Smooth muscle cell of the brain vasculature (primary cell): ENCODE measurements at places on chromosomes 3 and 15.

- no peak for DNase-seq
Observed at GRCh38 chr15:69089258-69089657, 71.2 kb upstream of the GLCE start.

DNA sequence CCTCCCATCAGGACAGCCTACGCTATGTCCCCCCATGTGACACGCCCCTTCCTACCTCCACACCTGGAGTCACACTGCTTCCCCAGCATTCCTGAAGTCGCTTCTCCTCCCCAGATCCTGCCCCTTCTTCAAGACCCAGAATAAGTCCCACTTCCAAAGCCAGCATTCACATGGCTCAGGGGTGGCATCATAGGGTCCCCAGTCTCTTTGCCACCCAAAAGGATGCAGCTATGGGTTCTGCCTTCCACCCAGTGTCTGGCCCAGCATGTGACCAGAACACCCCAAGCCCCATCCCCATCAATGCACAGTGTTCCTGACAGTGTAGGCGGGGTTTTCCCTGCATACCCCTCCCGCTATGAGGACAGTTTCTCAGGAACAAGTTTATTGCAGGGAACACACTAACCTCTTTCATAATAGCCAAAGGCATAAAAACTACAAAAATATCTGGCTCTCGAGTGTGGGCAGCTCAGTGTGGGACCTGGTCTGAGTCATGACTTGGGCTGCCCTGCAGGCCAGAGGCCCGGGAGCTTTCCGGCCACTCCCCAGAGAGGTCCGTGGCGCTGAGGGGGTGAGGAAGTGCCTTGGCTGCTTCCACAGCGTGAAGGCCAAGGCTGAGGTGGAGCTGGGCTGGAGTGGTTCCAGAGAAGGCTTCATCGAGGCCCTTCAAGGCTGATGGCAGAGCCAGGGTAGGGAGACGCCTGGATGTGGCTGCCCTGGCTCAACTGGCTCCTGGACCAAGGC lies 5.8 kb downstream of the ISLR start:
- DNase-seq = no peak

GRCh38 chr3:156661155-156661554 lies 13.2 kb upstream of the TIPARP start:
- no peak for DNase-seq

- DNase-seq = no peak
Observed at GRCh38 chr3:11593318-11594034, 50.2 kb downstream of the VGLL4 start.

DNA sequence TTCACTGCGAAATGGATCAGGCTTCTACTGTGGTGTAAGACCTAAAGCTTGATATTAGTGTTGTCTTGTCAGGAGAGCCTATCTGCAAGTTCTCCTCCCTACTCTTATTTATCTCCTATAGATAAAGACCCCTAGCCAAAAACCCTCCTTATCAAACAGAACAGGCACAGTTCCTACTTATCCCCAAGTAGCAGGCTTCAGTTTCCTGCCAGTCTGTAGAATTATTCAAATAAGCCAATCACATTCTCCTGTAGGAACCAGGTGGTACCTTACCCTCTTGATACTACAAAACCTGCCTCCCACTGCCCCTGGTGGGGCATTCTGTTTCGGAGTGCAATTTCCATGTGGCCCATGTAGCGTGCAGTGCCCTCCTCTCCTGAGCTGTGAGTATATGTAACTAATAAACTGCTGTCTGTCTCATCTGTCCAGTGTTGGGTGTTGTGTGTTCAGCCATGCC lies 28.7 kb downstream of the HDGFL3 start:
- no peak for DNase-seq

GRCh38 chr3:134328147-134328591 lies 46.1 kb downstream of the AMOTL2 start:
- no peak for DNase-seq
